Stimulated activated CD8-positive, alpha-beta memory T cell treated with anti-CD3 and anti-CD28 coated beads, Interleukin-2, amount 100 ng/mL, for 1 hour (primary cell): ENCODE measurements at places on chromosomes 12 and 14.

- DNase-seq = no peak
Measured at GRCh38 chr12:94704452-94705306, 54.3 kb upstream of the TMCC3 start.

DNA sequence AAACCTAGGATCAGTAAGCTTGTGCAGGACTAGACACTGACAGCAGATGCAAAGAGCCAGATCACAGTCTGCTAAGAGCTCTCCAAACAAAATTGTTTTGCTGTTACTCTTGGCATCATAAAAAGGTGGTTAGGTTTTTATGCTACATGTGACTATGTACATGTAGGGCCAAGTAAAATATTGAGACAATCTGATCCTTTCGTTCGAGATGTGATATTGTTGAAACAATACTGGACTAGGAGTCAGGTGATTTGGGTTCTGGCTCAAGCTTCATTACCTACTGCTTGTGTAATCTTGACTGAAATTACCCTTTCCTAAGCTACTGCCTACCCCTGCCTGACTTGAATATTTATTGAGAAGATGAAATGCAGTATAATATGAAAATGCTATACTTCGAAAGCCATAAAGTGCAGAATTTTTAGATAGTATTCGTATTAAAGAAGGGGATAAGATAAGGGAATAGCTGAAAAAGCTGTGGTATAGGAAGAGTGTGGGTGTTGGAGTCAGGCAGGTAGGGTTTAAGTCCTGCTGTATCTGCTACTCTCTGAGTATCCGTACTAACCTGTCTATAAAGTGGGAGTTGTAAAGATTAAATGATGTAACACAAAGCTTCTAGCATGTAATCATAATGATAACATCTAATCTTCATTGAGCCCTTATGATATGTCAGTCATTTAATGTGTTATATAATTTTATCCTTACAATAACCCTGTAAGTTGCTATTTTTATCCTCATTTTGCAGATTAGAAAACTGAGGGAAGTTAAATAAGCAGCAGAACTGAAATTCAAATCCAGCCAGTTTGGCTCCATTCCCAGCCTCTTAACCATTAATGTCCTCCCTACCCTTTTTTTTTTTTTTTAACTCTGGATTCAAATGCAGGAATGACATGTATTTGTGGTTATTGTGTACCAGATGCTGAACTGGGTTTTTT, 38.6 kb upstream of the ATF1 start:
- DNase-seq = no peak

DNA sequence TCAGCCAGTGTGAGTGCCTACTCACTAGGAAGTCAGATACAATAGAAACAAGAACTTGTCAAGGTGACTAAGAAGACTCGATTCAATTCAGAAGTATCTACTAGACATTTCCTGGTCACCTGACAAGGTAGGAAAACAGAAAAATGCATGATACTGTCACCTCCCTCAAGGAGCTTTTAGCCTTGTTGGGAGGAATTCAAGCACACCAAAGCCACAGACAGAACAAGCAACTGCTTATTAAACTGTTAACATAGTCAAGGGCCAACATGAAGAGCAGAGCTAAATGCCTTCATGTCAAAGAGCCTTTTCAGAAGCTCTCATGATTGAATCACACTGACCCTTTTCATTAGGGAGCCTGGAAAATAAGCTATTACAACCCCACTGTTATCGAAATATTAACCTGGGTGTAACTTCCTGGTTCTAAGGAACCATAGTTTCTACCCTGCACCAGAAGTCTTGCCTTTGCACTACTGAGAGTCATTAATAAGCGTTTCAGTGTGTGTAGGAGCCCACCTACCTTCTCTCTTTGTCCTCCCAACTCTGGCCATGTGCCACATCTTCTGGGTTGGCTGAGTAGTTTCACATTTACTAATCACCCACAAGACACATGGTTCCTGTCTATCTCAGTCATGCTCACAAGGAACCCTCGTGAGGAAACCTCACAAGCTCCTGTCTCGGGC, 31.0 kb upstream of the LGALS3 start:
- DNase-seq = no peak

- no peak for DNase-seq
Measured at GRCh38 chr14:103141117-103141796, 18.0 kb downstream of the TNFAIP2 start.

DNA sequence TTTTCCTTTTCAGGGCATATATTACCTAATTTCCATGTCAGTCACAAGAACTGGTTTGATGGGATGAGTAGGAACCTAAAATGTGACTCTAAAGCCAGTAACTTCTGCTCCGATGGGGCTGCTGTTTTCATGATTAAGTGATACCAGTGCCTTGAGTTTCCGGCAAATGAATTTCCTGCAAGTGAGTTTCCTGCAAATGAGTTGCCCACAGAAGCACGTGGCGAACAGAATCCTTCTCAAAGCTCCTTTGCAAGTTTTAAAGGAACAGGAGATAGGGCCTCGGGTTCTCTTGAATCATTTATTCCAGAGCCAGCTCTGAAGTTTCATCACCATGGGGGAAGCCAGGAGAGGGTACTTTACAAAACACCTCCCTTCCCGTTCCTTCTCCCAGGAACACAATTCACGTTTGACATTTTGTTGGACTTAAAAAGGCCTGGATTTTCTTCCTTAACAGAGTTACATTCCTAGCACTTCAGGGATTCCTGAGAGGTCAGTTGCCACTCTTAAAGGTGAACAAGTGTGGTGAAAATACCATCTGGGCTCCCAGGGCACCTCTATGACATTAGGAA, 2.2 kb upstream of the PPTC7 start:
- no peak for DNase-seq

DNA sequence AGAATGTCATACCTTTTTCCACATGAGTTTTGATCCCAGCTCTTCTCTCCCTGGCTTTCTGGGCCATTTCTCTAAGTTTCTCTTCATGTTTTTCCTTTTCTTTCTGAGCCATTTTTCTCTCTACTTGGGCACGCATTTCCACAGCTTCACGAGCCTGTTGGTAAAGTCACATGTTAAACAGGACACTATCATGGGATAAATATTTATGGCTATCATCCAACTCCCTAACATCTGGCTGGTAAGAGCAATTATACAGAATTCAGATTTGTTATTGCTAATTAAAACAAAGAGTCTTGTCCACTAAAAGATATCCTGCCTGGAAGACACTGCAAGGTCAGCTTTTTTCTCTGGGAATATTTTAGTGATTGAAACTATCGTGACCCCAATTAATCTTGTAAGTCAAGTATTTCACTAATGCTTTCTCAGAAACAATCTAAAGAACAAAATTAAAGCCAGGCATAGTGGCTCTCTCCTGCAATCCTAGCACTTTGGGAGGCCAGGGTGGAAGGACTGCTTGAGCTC, 23.1 kb downstream of the SLIRP start:
- no peak for DNase-seq

- DNase-seq = no peak
Measured at GRCh38 chr14:70700955-70701585, 59.4 kb downstream of the TTC9 start.

GRCh38 chr12:62576503-62576902, 109.9 kb downstream of the MON2 start:
- DNase-seq = no peak

DNA sequence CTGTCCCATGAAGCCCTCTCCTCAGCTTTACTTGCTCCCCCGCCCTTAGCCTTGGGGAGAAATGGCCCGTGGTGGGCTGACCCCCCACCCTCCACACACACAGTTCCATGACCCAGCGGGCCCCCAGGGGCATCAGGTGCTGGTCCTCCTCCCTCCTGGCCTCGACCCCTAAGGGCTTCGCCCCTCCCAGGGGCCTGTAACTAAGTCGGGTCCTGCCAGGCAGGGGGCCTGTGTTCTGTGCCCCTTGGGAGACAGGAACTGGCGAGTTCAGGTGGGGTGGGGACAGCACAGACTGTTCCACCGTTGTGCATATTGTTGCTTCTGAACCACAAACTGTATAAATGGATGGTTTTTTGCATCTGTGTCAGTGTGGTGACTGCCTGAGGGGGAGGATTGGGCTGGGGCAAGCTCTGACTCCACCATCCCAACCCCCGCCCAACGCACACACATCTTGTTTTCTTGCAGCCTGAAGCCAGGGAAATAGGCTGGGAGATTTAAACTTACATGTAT, 8.8 kb downstream of the TAMALIN start:
- DNase-seq = no peak

DNA sequence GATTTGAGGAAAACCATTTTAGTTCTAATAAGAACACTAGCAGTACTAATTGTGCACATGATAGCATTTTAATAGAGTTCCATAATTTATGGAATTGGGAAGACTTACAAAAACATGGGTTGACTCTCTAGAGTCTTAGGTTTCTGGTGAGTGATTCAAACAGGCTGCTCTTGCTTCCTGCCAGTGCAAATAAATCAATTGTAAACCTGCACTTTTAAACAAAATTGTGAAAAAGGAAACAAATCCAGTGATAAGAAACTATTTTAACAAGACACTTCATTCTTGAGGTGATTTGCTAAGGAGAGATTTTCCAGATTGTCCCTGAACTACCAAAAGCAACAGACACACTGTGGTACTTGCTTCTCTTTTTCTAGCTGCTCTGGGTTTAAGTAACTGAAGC, 112.2 kb downstream of the CACNA1C start:
- no peak for DNase-seq

- DNase-seq = no peak
Measured at GRCh38 chr14:32414808-32415255, 85.7 kb downstream of the AKAP6 start.

GRCh38 chr12:125105600-125105999, 40.4 kb downstream of the AACS start:
- DNase-seq = no peak

DNA sequence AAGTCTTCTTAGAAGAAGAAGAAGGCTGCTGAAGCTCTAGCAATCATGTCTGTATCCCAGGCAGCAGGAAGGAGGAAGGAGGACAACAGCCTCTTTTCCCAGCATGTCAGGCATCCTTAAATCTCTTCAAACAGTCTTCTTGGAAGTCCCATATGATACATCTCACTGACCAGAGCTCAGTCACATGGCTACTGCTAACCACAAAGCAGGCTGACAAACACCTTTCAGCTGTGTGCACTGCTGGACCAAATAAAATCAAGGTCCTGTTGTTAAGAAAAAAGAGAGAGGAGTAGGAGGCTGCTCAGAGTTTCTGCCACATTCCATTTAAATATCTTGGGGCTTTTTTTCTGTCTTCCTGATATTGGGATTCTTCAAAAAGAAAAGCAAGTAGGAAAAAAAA, 203.4 kb upstream of the PELI2 start:
- DNase-seq = no peak

GRCh38 chr14:66401449-66402095, 84.6 kb upstream of the CCDC196 start:
- no peak for DNase-seq

DNA sequence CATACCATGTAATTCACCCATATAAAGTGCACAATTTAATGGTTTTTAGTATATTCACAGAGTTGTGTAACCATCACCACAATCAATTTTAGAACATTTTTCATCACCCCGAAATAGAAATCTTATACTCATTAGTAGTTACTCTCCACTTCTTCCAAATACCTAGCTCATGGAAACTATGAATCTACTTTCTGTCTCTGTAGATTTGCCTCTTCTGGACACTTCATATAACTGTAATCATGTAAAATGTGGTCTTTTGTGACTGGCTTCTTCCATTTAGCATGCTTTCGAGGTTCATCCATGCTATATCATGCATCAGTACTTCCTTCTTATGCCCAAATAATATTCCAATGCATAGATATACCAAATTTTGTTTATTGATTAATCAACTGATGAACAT, 10.8 kb downstream of the DNAI7 start:
- no peak for DNase-seq

DNA sequence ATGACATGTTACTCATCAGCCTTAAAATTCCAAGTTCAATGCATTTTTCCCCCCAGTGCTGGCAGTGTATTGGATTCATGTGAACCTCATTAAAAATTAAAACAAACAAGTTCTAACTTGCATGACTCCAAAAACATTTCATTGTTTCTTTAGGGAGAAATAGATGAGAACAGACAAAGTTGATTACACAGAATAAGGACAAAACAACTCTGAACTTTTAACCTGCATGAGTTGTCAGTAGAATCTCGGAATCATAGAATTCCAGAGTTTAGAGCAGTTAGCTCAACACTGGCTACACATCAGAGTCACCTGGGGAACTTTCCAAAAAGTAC, 127.5 kb downstream of the TMX1 start:
- no peak for DNase-seq

- DNase-seq = no peak
Measured at GRCh38 chr12:84787253-84787652, 125.3 kb downstream of the SLC6A15 start.

DNA sequence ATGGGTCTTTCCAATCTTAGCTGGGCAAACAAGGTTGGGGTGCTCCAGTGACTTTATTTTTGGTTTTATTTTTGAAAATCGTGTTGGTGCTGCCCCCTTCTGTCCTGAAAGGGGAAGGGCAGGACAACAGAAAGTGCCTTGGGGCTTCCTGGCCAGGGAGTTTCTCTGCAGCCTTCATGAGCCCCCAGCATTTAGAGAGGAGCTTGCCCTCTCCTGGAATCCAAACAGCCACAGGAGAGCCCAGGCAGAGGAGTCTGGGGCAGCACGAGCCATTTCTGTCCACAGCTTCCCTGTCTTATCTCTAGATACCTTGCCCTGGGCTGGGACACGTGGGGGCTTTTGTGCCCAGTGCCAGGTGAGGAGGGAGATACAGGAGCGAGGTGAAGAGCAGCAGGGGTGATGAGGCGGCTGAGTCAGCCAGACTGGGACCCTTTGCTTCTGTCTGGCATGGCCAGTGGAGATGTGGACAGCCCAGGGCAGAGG, 4.4 kb upstream of the C1RL start:
- DNase-seq = no peak
